Fibroblast of skin of left biceps (primary cell): ENCODE measurements at places on chromosomes 4 and X.

- DNase-seq, result no peak
These were observed 177.3 kb downstream of the NSUN7 start for GRCh38 chr4:40927074-40927473.

DNA sequence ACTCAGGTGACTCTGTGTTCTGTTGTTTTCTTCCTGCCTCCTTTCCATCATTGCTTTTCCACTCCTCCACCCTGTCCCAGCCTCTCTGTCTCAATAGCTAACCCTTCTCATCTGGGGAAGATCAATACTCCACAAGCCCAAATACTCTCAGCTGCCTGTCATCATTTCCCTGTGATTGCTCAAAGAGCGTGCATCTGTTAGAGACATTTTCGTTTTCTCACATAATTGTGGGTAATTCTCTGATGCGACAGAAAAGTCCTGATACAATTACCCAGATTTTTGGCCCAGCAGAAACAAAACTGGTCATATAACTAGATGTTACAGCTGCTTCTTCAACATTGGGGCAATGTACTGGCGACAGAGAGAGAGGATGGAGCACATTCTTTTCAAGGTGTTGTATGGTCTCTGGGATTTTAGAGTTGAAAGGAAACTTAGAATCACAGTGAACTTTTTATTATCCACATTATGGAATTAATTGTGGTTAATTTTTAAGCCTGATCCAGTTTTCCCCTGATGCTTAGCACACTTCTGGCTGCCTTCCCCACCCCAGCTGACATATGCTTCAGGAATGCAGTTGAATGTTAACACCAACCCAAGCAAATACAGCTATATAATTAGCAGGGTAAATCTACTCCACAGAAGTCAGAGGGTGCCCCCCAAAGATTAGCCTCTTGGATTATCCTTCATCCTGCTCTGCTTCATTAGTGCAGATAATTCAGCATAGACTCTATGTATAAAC lies 171.4 kb upstream of the ANXA3 start:
- peak; percentile 54 for DNase-seq

DNA sequence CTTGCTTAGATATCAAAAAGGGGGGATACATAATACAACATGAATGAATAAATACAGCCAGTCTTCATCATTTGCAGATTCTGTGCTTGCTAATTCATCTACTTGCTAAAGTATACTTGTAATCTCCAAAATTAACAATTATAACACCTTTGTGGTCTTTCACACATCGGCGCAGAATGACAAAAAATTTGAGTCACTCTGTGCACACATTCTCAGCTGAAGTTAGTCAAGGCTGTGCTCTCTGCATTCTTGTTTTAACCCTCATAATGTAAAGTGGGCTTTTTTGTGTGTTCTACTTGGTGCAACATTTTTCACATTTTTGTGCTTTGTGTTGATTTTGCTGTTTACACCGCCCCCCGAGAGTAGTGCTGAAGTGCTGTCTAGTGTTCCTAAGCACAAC lies 65.8 kb upstream of the GPRIN3 start:
- no peak for DNase-seq

GRCh38 chr4:168908093-168908492 lies 102.0 kb downstream of the CBR4 start:
- no peak for DNase-seq

DNA sequence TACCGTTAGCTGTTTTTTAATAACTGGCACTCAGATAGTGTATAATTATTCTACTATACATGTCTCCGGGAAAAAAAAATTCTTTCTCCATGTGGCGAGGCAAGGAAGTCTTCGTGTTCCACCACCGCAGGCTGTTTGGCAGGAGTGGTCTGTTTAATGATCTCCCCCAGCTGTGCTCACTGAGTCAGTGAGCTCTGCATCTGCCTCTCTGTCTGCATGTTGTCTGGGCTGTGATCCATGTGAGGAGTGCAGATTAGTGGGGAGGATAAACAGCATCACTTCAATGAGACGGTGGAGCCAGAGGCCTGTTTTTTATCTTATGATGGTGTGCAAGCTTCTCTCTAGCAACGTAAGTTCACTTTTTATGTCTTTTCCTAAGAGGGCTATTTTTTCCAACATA lies 69.8 kb downstream of the RPS3A start:
- DNase-seq, result peak; percentile 94

GRCh38 chr4:38157592-38157991 lies 197.4 kb downstream of the PTTG2 start:
- no peak for DNase-seq

GRCh38 chrX:45479196-45479834 lies 278.6 kb upstream of the DIPK2B start:
- DNase-seq, result peak; percentile 77

GRCh38 chr4:76772498-76773106 lies 125.3 kb downstream of the SOWAHB start:
- DNase-seq, result peak; percentile 59

DNA sequence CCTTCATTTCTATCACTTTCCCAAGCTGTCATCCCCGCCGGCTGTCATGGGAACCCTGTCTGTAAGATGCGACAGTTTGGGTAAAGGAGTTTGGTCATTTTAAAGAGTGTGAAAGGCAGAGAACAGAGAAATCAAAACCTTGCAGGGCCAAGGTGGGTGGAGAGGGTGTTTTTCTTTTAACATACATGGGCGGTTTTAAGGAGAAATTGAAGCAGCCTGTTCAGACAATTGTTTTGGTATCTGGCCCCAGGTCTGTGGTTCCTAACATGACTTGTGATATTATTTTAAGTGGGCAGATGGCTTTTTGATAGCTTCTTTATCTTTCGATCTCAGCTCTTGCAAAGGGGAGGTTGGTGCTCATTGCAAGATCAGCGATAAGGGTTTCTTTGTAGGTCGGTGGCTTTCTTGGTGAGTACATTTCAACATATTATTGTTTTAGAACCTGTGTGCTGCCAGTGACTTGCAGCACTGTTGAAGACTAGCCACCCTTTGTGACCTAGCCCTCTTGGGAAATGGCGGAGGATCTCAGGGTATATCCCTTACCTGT lies 3.7 kb downstream of the PPP1R3F start:
- no peak for DNase-seq

- DNase-seq, result no peak
These were observed 632 bp upstream of the PCDH7 start for GRCh38 chr4:30719454-30720020.

- no peak for DNase-seq
These were observed 165.3 kb upstream of the DGKK start for GRCh38 chrX:50635817-50636365.

GRCh38 chrX:568311-568710 lies 62.3 kb upstream of the SHOX start:
- DNase-seq, result no peak

GRCh38 chr4:115234405-115235093 lies 121.1 kb upstream of the NDST4 start:
- no peak for DNase-seq

- no peak for DNase-seq
These were observed 379.7 kb downstream of the SPRY1 start for GRCh38 chr4:123776267-123776666.

DNA sequence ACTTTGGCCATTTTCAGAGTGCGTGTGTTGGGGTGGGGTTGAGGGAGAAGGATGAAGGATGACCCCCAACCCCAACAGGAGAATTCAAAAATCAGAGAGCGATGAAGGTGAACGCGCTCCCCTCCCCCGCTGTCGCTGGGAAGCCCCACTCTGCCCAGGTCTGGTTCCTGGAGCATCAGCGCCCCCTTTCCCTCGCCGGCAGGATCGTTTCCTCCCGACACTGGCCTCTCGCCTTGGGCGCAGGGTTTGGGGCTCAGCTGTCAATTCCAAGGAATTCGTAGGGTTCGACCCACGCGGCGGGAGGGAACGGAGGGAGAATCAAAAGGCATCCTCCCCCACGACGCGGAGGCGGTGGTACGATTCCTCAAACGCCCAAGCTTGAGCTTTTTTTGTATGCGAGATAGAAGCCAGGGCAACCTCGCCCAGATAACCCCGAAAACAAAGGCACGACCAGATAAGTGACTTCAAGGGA lies 1.0 kb upstream of the PDGFRA start:
- DNase-seq, result peak; percentile 72

- DNase-seq, result no peak
These were observed 30.9 kb downstream of the CASP6 start for GRCh38 chr4:109672169-109672930.

GRCh38 chrX:16436348-16437188 lies 213.4 kb upstream of the S100G start:
- DNase-seq, result no peak

- no peak for DNase-seq
These were observed 437.6 kb upstream of the CTSO start for GRCh38 chr4:156391325-156391653.

- no peak for DNase-seq
These were observed 154.4 kb downstream of the PTTG2 start for GRCh38 chr4:38114386-38115150.
